ENCODE measurements at places on chromosomes 5 and 9. TPM values are rescaled to one million over a fixed set of nuclear protein-coding genes. Genes with fewer than 3 reads are reported as not detected.

DNA sequence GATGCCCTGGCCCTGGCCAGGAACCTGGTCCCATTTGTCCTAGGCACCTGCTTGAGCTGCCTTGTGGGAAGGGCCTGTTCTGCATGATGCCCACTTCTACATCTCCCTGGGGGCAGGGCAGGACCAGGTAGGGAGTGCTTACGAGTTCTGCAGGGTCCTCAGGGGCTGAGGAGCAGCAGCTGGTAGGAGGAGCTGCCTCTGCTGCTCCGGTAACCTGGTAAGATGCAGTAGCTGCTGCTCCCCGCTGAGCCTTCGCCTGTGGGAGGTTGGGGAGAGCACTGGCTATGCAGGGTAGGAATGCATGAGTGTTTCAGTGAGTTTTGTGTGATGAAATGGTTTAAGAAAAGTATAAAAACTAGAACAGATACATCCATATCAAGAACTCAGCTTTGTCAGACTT is 13.6 kb downstream of the LRRC8A start:
- DNase-seq, result no peak

- no peak for DNase-seq
These were observed 22.1 kb downstream of the SARDH start for GRCh38 chr9:133715866-133716563.

DNA sequence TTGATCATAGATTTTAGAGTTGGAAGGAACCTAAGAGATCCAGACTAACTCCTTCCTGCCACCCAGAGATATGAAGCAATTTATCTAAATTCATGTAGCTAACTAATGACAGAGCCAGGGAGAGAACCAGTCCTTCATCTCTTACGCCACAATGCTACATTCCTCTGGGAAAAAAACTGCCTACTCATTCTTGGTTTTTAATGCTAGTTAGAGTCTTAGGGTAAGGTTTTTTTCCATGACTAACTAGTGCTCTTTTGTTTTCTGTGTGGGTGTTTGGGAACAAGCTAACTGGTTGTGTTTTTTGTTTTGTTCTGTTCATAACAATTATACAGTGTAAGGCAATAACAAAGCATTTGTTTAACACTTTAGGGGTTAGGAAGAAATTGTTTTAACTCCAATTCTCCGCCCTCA is 52.4 kb downstream of the SLC44A1 start:
- no peak for DNase-seq

DNA sequence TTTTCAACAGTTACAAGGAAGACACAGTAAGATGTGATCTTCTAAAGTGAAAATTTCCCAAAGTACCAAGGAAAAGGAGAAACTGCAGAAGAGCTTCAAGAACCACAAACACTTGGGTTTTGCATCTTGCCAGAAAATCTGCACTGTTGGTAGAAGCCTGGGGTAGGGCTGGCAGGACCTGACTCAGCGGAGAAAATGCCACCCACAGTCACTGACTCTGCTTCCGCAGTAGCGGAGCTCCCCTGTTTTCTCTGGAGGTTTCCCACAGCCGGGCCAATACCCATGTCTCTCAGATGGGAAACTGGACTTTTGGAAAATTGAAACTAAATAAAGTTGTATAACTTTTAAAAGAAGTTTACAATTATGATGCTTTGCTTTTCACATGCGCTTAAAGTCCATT is 104.2 kb downstream of the MEF2C start:
- DNase-seq, result no peak

DNA sequence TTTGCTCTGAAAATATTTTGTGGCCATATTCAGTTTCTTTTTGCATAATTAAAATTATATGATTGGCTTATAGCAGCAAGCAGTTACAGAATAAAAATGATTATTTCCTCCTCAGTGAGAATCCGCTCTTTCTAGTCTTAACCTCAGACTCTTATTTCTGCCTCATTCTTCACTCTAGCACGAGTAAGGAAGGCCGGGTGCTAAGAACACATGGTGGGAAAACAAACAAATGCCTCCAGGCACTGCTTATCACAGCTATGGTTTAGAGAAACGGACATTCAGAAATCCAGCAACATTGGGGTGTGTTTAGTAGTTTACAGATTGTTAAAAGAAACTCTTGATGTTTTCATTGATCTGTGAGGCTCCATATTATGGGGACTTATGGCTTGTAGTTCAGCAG is 168.7 kb downstream of the KDM4C start:
- DNase-seq, result no peak

GRCh38 chr9:88497224-88497623 is 37.8 kb upstream of the NXNL2 start:
- DNase-seq, result no peak

GRCh38 chr9:13386935-13387733 is 107.6 kb upstream of the MPDZ start:
- DNase-seq, result no peak

DNA sequence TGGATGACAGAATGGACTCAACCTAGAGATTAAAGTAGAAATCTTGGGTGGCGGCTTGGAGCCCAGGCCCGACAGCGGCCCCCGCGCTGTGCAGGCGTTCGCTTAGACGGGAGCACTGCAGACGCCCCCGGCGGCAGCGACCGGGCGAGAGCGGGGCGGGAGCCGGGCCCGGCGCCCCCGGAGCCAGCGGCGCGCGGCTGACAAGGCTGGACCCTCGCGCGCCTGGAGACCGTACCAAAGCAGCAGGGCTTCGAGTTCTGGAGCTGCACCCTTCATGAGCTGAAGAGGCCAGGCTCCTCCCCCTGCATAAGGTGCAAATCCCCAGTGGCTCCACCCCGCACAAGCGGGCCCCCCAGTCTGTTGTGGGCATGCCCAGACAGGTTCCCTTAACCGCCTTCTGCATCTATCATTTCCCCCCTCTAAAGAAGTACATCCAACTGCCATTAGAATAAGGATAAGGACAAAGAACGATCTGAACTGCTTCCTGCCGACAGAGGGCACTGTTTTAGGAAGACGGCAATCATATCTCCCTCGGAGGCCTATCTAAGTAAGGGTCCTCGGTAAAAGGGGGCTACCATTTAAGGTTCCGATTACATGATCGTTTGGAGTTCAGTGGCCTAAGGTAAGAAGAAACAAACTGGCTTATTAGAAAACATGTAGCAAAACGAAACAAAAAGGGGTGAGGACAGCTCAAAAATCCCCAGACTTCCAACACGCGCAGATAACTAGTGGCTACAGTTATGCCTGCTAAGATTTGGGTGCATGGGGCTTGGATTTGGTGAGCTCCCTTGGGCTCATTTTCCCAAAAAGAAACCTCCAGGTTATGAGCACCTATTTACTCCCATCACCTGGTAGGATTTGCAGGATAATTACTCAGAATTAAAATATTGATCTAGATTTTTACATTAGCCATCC is 66.3 kb downstream of the RGMB start:
- peak; percentile 16 for DNase-seq

DNA sequence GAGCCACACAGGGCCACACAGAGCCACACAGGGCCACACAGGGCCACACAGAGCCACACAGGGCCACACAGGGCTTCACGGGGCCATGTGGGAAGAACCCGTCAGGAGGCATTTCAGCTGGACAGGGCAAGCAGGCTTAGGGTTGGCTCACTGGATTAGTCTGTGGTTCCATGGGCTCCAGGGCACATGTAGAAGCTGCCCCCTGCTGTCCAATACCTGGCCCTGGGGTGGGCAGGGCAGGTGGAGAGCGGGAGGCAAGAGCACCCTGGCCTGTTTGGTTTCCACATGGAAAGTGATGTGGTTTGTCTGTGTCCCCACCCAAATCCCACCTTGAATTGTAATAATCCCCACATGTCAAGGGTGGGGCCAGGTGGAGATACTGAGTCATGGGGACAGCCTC is 16.4 kb upstream of the LPCAT1 start:
- no peak for DNase-seq

DNA sequence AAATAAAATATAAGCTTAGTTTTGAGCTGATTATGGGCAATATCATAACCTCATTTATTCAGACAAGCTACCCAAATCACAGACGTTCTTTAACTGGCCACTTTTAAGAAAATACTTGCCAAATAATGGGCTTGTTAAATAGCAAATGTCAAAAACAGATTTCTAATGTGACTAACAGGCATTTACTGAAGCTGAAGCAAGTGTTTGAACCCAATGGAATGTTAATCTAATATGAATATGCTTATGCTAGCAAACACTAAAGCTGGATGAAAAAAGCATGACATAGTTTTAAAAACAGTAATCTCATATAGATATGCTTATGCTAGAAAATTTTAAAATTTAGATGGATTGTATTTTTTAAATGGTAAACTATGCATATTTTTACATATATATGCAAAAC is 411.6 kb upstream of the PTGER4 start:
- no peak for DNase-seq

The DNAJB5 gene
- polyA plus RNA-seq, result 11.7 TPM

The GAPT gene
- 1.5 TPM for polyA plus RNA-seq

Measured in right renal cortex interstitium (tissue), 3 donors.